ENCODE measurements at places on chromosomes 13 and 19.

DNA sequence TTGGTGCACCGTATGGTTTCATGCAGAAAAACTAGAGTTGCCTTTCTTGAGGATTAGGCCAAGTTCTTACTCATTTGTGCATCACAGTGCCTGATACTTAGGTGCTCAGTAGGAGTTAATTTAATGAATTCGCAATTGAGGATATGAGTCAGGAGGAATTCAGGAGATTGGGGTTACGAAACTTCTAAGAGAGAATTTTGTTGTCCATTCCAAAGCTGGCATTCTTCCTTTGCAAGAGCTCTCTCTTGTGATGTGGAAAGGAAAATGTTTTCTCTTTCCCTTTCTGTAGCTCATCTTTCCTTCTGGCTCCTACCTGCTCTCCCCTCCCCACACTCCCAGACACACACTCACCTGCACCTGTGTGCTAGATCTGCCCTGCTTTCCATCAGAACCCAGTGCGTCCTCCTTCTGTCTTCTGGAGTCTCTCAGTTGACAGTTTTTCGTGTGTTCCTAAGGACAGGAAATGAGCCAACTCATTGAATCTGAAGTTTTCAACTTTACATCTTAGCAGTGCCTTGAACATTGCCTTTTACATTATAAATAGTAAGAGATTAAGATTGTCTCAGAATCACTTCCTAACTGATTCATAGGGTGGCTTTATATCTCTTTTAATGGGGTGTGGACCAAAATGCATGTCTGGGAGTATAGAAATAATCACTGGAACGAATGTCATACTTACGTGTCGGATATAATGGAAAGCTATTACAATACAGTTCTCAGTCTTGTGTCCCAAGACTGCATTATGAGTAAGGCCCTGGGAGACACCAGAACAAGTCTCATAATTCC is 19.7 kb upstream of the ERCC5 start:
- no peak for DNase-seq

- no peak for DNase-seq
These were observed 32.4 kb downstream of the ZNF787 start for GRCh38 chr19:56088497-56089215.

DNA sequence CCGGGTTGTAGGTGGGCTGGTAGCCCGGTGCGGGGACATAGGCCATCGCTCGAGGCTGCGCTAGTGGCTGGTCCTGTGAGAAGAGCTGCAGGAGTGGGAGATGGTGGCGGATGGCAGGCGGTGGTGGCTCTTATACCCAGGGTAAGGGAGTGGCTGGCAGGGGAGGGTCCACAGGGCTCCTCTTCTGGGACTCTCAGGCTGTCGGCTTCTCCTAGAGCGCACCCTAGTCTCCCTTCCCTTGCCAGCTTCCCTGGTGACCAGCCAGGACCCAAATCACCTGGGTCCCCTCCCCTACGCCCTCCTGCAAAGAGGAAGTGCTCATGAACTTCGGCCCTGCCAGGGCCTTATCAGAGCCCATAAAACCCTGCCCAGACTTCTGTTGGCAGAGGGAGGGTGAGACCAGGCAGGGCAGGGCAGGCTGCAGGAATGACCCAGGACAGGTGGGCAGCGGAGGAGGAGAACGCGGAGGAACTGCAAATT is at the start of gene LGALS4:
TSS of gene LGALS4 (minus strand) at position 105 of the 480 bp plus-strand sequence. CDS start at position 46, 59 bp downstream.
- DNase-seq: no peak

- no peak for DNase-seq
These were observed 691.1 kb upstream of the SPRY2 start for GRCh38 chr13:81031996-81032395.

GRCh38 chr13:21478881-21479808 is 20.0 kb upstream of the ZDHHC20 start:
- peak; percentile 14 for DNase-seq

GRCh38 chr13:63041640-63042414 is 1626.2 kb upstream of the PCDH20 start:
- no peak for DNase-seq

DNA sequence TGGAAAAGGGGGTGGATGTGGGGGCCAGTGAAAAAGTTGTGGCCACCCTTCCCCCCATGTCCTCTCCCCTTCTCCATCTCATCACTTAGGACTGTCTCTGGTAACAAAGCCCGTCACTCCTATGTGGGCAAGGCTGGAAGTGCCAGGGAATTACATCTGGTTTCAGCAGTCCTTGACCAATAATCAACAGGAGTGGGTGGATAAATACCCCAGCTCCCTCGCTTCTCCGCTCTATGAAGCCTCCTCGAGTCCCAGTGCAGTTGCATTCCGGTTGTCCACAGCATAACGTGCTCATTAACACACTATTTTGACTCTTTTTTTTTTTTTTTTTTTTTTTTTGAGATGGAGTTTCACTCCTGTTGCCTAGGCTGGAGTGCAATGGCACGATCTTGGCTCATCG is 31.5 kb downstream of the MYO1F start:
- DNase-seq: no peak

Data from activated CD4-positive, alpha-beta T cell treated with anti-CD3 and anti-CD28 coated beads, Interleukin-2, amount 50 U/mL, for 4 hours (primary cell).